ENCODE measurements at places on chromosomes 4 and X.

DNA sequence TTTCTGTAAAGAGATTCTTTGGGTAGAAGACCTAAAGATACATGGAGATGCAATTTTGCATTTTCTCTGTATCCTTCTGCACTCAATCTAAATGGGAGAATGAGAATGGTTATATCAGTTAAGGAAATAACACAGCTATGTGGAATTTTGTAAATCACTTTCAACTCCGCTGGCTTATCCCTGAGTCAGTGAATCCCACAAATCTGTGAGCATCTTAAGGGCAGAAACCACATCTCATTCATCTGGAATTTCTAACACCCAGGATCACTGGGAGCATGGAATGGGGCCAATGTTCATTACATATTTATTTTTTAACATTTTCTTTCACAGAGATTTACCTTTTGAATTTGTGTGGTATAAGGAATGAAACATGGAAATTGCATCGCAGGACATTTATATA, 167.8 kb downstream of the CFAP47 start:
- no peak overlapping the region for H3K27ac ChIP-seq
- DNase-seq: no peak
- H3K27me3 ChIP-seq: no peaks in the 10 kb centered on the region
- no peak overlapping the region for H3K4me3 ChIP-seq
- no peaks in the 10 kb centered on the region for H3K36me3 ChIP-seq

GRCh38 chrX:119238557-119238956, 2.5 kb downstream of the PGRMC1 start:
- no peak overlapping the region for H3K27ac ChIP-seq
- no peaks in the 10 kb centered on the region for H3K27me3 ChIP-seq
- no peak for DNase-seq
- no peak overlapping the region for H3K4me3 ChIP-seq
- H3K36me3 ChIP-seq: peaks cover 2% of the 10 kb centered on the region
- peaks cover 3% of the 10 kb centered on the region for H3K4me1 ChIP-seq

GRCh38 chr4:126268106-126268505, 953.4 kb downstream of the FAT4 start:
- peak; percentile 66 for DNase-seq
- no peaks in the 10 kb centered on the region for H3K27me3 ChIP-seq
- no peak overlapping the region for H3K4me3 ChIP-seq
- no peaks in the 10 kb centered on the region for H3K4me1 ChIP-seq
- H3K27ac ChIP-seq: no peak overlapping the region

DNA sequence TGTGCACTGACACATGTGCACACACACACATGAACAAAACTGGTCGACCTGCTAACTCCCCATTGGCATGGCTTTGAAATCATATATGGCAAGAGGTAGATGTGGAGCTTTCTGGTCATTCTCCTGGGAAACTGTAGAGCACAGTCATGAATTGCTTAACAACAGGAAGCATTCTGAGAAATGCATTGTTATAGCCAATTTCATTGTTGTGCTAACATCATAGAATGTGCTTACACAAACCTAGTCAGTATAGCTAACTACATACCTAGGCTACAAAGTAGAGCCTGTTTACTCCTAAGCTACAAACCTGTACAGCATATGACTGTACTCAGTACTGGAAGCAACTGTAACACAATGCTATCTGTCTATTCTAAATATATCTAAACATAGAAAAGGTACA, 134.2 kb upstream of the SH3RF1 start:
- no peaks in the 10 kb centered on the region for H3K27me3 ChIP-seq
- no peak overlapping the region for H3K4me3 ChIP-seq
- peaks cover 3% of the 10 kb centered on the region for H3K36me3 ChIP-seq
- no peak overlapping the region for H3K27ac ChIP-seq
- DNase-seq: no peak

DNA sequence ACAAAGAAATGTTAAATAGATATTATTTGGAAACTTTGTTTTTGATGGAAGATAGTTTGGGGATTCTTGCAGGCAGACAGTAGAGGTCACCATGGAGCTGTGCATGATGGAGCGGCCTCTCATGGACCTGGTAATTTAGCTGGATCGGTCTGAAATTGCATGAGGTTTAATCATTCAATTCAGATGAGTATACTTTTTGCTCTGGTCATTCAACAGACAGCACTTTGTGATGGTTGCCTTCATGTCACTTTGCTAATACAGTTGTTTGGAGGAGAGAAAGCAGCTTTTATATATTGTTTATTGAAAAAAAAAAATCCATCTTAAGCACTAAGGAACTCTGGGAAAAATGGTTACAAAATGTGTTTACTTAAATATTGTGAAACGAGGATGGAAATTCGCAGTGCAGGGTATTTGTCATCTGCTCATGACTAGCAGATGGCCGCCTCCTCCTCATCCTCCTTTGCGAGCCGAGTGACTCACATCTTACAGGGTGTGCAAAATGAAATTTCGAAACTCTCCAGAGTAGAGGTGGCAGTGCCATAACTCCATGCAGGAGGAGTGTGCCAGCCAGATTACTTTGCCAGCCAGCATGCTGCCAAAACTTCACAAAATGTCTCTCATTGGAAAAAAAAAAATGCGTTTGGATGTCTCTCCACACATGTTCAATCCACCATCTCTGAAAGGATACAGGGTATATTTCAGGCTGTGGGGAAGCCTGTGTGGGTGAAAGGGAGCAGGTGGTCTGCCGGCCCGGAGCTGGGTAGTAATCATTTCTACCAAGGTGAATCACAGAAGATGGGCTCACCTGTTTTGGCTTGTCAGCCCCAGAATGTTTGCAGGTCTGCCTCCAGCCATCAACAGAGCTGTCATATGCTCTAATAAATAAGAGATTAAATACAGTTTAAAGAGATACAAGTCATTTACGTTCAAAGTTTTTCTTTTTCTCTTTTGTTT, 314.9 kb upstream of the DIPK2B start:
- H3K4me3 ChIP-seq: no peak overlapping the region
- H3K4me1 ChIP-seq: no peaks in the 10 kb centered on the region
- H3K27me3 ChIP-seq: no peaks in the 10 kb centered on the region
- H3K27ac ChIP-seq: no peak overlapping the region
- no peaks in the 10 kb centered on the region for H3K36me3 ChIP-seq

DNA sequence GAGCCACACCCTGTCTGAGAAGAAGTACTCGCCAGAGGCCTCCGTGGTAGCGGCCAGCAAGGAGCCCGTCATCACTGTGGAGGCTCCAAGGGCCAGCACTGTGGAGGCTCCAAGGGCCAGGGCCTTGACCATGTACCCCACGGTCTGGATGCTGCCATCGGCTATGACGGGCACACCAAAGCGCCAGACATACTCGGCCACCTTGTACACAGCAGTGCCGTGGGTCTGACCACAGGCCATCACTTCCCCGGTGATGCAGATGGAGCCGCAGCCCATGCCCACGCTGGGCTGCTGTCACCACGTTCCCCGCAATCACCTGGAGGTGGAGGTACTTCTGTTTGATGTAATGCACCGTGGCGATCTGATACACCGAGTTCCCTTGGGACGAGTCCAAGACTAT, 377.7 kb upstream of the MAOA start:
- H3K4me3 ChIP-seq: no peak overlapping the region
- H3K27me3 ChIP-seq: no peaks in the 10 kb centered on the region
- no peaks in the 10 kb centered on the region for H3K36me3 ChIP-seq
- no peaks in the 10 kb centered on the region for H3K4me1 ChIP-seq
- H3K27ac ChIP-seq: no peak overlapping the region
- DNase-seq: no peak

All from trophoblast cell (in vitro differentiated cells and primary cell).